Psoas muscle (tissue), 8 donors: ENCODE measurements at places on chromosomes 3 and 15. TPM values are rescaled to one million over a fixed set of nuclear protein-coding genes. Genes with fewer than 3 reads are reported as not detected.

- DNase-seq = no peak
Measured at GRCh38 chr3:194077602-194078001, 58.3 kb upstream of the HES1 start.

TM2D3 gene
- 34.8 TPM for total RNA-seq

GRCh38 chr15:88428053-88428452, 39.1 kb downstream of the MRPL46 start:
- DNase-seq = no peak

GHSR gene
- total RNA-seq = not detected

DNA sequence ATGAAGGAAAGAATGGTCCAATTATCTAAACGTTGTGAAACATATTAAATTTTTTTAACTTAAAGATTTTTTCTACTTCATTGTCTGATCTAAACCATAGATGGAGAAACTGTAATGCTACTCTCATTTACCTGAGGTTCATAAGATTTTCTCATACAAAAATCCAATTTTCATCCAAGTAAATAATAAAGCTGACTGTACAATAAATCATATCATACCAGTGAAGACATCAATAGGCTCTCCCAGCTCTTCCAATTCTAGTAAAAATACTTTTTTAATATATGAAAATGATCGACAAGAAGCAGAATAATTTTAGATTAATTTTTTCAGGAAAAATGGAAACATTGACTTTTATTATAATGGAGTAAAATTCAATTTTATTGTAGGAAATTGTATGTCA, 260.8 kb downstream of the GABRG3 start:
- no peak for DNase-seq

WNT5A gene
- 0.59 TPM for total RNA-seq

GRCh38 chr15:39000008-39000734, 435.6 kb upstream of the RASGRP1 start:
- no peak for DNase-seq

- DNase-seq = no peak
Measured at GRCh38 chr3:70531063-70531657, 218.7 kb upstream of the MDFIC2 start.

- DNase-seq = no peak
Measured at GRCh38 chr3:146991907-146992306, 386.8 kb upstream of the PLSCR5 start.

GRCh38 chr3:128559486-128560225, 66.7 kb upstream of the GATA2 start:
- DNase-seq = no peak

DNA sequence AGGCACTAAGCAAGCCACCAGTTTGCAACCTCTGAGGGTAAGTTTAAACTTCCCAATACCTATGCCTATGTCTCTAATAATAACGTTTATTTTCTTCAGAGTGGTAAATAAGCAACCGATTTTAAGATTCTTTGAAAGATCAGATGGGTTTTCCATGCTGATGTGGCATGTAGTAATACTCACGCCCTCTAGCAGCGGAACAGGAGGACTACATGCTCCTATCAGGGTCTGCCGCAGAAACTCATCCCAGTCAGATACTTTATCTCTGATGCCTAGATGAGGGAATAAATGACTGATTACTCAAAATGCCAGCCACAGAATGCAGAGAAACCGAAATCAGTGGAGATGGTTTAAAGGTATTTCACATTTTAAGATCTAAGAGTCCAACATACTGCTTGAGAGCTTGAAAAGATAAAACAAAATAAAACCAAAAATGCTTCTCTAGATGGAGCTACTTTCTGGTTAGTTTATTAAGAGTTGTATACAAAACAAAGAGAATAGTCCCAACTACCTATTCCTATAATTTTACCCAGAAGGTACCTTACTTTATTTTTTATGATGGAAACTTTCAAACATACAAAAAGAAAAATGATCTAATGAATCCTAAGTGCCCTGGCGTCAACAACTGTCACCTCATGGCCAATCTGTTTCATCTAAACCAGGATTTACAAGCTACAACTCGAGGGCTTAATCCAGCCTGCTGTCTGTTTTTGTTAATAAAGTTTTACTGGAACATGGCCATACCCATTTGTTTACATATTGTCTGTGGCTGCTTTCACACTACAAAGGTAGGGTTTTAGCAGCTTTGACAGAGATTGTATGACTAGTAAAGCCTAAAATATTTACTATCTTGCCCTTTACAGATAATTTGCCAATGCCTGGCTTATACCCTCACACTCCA, 37.5 kb upstream of the STIMATE start:
- DNase-seq = no peak

- DNase-seq = no peak
Measured at GRCh38 chr3:53729159-53729558, 117.1 kb downstream of the CHDH start.

BOC gene
- total RNA-seq = 5.3 TPM

DNA sequence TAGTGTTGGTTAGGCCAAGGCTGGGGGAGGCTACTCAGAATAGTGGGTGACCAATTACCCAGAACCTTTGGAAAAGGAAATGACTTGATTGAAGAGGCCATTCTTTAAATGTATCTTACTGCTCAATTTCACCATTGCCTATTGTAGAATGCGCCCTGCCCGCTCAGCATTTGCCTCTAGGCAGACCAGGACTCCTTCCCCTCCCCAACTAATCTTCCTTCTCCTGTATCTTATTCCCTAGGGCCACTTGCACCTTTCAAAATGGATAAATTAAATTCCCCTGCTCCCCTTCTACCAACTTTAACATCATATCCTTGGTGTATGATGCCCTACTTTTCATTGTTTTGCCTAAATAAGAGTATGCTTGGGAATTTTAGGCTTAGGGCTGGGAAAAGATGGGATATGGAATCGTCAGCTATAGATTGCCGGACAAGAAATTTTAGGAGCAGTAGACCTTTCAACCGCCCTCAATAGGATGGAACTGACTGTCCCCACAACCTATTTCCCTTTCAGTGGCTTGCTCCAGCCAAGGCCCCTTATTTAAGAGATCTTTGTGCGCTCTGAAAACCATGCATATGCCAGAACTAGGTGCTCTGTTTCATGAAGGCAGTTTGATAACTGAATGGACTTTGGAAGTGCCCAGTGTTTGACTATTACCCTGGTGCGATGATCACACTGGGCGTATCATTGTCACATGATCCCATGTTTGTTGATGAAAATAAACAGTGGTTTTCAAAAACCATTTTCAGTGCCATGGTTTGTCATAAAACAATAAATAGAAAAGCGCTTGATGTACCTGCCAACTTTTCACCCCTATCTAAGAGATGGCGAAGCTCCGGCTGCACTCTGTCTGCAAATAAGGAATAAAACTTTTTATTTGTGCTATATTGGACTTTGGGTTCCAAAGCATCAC, 74.3 kb upstream of the TSEN2 start:
- no peak for DNase-seq

DNA sequence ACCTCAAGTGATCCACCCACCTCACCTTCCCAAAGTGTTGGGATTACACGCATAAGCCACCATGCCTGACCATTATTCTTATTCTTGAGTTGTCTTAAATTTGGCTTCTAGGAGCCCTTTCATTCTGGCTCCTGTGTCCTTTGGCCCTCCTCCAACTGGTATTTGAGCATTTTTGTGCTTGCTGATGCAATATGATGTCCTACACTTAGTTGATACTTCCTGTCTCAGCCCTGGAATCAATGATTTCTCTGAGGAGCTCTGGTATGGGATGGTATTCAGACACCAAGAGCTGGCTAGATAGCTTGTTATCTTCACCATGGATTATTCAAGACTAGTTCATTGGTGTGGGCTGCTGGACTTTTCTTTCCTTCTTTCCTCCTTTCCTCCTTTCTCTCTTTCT, 25.4 kb downstream of the ZNF621 start:
- DNase-seq = no peak

ECE2 gene
- not detected for total RNA-seq

CCR8 gene
- not detected for total RNA-seq

CD276 gene
- total RNA-seq = 8.9 TPM

AMOTL2 gene
- 36.6 TPM for total RNA-seq

GRCh38 chr3:34696831-34697230, 898.4 kb downstream of the PDCD6IP start:
- no peak for DNase-seq

DNA sequence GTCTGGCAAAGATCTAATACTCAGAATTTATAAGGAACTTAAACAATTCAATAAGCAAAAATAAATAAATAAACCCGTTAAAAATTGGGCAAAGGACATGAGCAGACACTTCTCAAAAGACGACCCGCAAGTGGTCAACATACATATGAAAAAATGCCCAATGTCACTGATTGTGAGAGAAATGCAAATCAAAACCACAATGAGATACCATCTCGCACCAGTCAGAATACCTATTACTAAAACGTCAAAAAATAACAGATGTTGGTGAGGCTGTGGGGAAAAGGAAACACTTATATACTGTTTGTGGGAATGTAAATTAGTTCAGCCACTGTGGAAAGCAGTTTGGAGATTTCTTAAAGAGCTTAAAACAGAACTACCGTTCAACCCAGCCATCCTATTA, 188.0 kb upstream of the MRPL3 start:
- DNase-seq = no peak

CX3CR1 gene
- 0.55 TPM for total RNA-seq

- no peak for DNase-seq
Measured at GRCh38 chr3:107098864-107099263, 278.4 kb upstream of the CCDC54 start.

DNA sequence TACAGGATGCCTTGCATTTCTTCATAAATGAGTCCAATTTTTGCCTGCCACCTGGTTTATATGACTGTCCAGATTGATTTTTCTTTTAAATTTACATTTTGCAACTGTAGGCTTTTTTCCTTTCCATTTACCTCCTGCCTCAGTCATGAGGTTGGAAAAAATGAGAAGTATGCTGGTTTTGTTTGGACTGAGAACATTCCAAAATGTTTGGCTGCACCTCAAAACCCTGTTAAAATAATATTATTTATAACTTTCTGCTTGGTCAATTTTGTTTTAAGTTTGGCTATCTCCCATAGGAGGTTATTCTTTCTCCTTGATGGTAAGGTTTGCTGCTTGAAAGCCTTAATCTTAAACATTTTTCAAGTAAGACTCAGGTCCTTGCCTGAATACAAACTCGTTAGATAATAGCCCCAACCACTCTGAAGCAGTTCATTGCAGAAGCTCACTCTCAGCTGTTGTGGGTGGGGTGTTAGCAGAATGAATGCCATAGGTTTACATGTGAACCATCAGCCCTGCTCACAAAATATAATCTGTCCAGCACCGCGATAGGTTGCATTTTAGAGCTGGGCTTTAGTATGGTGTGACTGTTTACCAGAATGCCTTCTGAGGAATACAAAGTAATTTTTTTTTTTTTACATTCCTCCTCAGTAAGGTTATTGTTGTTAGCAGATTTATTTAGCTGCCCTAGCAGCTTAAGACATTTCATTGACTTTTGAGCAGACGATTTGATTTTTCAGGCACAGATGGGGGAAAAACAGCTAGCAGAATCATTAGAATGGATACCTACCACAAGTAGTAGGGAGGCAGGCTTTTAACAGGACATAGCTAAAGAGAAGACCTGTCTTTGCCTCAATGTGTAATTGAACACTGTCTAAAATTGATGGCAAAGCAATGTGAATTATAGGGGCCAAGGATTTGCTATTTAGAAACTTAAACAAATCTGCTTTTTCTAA, 630.8 kb upstream of the KCNMB2 start:
- DNase-seq = no peak

DNA sequence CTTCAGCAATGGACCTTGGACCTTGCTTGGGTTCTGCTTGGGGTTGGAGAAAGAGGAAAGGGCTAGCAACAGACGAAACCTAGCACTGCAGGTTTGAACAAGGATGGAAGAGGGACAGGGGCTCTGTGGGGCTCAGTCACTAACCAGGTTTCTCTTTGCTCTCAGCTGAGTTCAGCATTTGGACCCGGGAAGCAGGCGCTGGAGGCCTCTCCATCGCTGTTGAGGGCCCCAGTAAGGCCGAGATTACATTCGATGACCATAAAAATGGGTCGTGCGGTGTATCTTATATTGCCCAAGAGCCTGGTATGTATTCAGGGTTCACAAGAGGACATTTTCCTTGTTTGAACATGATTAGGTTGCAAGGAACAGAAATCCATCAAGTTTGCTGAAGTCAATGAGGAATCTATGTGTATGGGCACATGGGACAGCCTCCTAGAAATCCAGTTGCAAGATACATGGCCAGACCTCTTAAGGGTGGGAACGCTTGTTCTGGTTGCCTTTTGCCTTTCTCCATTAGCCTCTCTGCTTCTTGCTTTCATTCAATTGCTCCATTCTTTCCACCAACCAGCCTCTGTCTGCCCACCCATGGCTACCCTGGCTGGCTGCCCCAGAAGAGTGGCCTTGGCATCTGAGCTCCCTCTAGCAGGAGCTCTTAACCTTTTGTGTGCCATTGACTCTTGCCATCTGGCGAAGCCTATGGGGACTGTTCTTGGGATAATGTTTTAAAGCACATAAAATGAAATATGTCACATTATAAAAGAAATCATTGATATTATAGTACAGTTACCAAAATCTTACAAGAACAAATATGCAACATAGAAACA, 55.9 kb downstream of the DNASE1L3 start:
- DNase-seq = no peak

DNA sequence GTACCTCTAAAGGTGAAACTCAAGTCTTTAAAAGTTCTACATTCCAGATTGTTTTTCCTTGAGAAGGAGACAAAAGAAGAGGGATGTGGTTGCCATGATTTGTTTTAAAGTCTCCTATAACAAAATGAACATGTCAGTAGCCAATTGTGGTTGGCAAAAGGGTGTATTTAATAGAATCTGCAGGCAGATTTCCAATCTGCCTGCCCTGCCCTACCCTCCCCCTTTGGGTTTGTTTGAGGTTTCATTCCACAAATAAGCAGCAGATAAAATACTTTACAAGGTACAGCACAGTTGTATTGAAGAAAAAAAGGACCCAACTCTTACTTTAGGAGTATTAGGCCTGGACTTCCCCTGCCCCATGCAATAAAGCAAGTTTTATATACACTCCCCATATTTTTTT, 59.5 kb downstream of the MLH1 start:
- DNase-seq = no peak

GUCA1C gene
- not detected for total RNA-seq

GOLGA8N gene
- total RNA-seq = 2.3 TPM

GRCh38 chr15:93848490-93848889, 382.9 kb upstream of the MCTP2 start:
- DNase-seq = no peak
